DMS53 (cell line): ENCODE measurements at places on chromosomes 5 and 9.

GRCh38 chr5:170278611-170279458 is 18.7 kb downstream of the LCP2 start:
- no peak for DNase-seq

- DNase-seq: peak; percentile 26
Observed at GRCh38 chr9:105503881-105504280, 54.0 kb upstream of the FKTN start.

- DNase-seq: peak; percentile 58
Observed at GRCh38 chr9:109143881-109144562, 23.0 kb downstream of the FRRS1L start.

GRCh38 chr5:94072116-94072515 is 330.7 kb upstream of the POU5F2 start:
- DNase-seq: peak; percentile 5
